ENCODE measurements at places on chromosomes 13 and 19.

DNA sequence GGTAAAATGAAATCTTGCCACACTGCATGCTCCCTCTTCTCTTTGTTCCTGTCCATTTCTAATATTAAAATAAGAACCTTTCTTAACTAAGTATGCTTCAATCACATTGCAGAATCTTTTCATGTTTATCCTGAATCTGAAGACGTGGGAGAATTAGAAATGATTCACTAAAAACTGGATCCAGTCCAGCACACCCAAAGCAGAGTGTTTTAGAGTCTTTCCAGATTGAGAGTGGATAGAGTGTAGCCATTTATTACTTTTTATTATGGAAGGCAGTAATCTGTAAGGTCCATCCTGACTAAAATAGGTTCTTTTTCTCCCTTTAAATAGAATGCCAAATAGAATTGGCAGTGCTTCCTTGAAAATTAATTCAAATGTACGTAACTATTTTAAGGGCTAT is 453.5 kb downstream of the TDRD3 start:
- DNase-seq: no peak

GRCh38 chr19:10105509-10106099 is 558 bp upstream of the PPAN start:
- DNase-seq: no peak

DNA sequence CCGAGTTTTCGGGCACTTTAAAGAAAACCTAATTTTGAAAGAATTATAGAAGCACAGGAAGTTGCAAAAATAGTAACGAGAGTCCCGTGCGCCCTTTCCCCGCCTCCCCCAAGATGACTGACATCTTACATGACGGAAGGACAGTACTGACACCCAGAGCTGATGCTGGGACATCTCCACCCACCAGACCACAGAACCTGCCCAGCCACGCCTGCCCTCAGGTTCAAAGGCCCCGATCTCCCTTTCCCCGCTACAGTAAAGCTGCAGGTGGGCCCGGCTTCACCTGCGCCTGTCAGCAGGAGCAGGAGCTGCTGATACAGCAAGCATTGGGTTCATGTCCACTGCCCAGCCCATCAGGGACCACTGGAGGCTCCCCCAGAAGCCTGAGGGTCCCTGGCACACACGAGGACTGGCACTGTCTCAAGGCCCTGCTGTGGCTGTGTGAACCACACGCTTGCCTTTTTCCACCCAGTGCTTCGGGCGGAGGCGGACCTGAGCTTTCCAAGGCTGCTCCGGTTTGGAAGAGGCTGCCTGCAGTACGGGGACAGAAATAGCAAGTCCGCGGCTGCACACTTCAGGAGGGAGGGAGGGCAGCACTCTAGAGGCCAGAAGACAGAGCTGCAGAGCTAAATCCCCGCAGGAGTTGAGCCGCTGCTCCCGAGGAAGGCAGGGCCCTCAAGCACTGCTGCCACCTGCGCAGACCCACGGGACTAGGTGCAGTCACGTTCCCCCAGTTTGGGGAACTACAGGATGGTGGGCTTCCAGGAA is 8.7 kb downstream of the MAP2K2 start:
- DNase-seq: no peak

- DNase-seq: peak; percentile 4
Observed at GRCh38 chr13:77979721-77980385, 61.2 kb upstream of the EDNRB start.

DNA sequence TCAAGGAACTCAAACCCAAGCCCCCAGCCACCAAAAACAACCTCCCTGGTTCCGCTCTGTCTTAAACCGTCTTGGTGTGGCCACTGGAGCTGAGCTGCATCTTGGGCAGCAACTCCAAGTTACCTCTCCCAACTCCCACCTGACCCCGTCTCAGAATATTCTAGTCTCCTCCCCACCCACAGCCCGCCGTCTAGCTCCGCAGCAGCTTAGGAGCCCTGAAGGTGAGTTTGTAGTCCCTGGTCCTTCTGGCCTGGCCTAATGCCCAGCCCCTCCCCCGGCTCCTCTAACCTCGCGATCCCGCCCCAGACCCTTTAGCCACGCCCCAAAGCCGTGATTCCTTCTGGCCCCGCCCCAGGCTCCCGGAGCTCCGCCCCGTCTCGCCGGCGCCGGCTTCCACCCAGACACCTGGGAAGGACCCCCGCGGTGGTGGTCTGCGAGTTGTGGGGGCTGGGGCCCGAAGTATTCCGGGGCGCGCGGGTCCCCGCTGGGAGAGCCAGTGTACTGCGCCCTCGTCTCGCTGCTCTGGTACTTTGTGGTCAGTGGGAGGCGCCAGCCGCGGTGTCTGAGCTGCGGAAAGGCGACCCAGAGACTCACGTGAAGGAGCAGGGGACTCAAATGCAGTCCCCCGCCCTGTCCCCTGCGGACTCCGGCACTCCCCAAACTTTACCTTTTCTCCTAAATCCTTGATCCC is 2.5 kb upstream of the LHB start:
- DNase-seq: peak; percentile 38

GRCh38 chr19:15672580-15673175 is at the start of gene CYP4F12:
TSS of gene CYP4F12 (plus strand) at chr19:15673087. CDS start at chr19:15673530, 443 bp downstream.
- DNase-seq: peak; percentile 7

- DNase-seq: no peak
Observed at GRCh38 chr19:6478815-6479214, 2.8 kb downstream of the DENND1C start.

DNA sequence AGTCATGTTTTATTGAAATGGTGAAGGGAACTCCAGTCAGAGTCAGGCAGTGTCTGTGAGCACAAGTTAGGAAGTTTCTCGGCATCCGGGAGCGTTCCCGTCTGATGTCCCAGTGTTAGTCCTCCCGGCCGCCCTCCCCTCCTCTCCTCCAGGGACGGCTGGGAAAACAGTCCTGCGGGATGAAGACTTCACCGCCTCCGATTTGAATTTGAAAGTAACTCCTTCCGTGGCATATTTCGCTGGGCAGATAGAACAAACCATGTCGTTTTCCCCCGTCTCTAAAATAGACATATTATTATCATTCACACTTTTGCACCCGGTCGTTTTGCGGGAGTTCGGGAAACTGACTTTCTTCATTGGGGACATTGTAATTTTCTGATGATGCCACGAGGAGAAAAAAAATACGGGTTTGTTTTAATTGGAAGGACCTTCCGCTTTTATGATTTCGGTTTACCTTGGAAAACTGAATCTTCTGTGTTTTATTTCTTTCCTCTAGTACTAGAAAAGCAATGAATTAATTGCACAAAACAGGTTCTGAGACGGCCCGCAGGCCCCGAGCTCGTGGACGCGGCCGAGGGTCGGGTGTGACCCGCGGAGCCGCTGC is 76.6 kb downstream of the ZIC5 start:
- no peak for DNase-seq

GRCh38 chr13:65606622-65607021 is 1623.5 kb downstream of the PCDH9 start:
- DNase-seq: no peak

DNA sequence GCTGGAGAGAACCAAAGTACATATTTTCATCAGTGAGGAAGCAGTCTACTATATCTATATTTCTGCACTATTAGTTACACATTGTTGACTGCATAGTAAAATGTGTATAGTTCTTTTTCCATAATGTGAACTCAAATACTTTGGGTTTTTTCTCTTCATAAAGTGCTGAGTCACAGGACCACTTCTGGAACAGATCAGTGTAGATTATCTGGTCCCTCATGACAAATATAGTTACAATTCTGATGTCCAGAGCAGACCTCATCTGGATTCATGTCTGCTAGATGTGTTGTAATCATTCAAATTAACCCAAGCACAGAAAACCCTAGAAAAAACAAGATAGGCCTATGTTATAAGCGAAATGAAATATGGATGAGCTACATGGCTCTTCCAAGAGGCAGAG is 171.4 kb downstream of the SUCLA2 start:
- no peak for DNase-seq

GRCh38 chr13:96003304-96003703 is 49.9 kb downstream of the UGGT2 start:
- DNase-seq: no peak

GRCh38 chr19:39237200-39238184 is 7.3 kb downstream of the IFNL3 start:
- no peak for DNase-seq

DNA sequence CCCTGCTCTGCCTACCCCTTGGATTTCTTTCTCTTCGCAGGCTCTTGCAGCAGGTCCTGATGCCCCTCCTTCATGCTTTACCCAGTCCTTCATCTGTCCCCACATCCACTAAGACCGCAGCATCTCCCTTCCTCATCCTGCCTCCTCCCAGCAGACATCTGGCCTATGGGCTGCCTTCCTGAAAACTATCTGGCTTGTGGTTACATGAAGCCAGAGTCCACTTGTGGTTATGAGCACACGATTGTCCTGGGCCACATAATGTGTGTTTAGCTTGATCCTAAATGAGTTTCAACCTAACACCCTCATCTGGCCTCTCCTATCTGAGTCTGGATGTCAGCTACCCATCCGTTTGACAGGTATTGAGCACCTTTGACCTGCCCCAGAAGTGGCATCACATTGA is 5.5 kb upstream of the ZNF175 start:
- no peak for DNase-seq

DNA sequence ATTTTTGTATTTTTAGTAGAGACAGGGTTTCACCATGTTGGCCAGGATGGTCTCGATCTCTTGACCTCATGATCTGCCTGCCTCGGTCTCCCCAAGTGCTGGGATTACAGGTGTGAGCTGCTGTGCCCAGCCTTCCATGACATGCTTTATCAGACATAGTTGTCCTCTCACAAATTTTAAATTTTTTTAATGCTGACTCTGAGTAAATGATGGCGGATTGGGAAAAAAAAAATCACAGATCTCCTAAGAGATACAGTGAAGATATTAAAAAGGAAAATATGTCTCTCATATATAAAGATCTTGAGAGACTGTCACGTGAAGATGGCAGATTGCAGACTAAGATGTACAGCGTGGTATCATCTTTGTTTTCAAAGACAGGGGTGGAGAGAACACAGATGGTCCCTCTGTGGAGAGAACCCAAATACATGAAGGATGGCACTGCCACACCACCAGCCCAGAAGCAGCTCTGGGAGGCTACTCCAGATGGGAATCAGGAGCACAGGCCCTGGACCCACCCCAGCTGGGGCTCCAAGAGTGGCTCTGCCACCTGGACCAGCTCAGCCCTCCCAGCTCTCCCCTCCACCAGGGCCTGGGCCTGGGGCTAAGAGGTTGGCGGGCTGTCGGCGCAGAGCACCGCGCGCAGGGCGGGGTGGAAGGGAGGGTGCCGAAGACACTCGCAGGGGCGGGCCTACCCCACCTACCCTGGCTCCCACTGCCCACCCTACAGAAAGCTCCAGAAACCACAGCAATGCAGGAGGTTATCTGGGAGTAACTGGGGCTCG is 20.0 kb upstream of the CCNP start:
- DNase-seq: no peak

DNA sequence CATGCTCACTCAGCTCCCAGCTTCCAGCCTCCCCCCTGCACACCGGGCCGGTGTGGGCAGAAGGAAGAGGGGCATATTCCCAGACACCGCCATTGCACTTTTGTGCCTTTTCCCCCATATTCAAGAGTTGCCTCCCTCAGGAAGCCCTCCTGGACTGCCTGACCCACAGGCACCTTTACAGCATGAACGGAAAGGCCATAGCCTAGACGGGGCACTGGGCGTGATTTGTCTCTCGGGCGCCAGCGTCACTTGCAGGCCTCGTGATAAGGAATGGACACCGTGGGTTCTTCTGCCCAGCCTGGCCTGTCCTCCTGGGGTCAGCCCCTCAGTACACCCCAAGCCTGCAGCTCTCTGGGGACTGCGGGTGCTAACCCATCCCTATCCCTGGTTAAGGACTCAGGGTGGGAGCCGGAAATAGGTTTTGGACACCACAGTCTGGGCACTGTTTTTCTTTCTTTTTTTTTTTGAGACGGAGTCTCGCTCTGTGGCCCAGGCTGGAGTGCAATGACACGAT is 933 bp upstream of the UQCR11 start:
- no peak for DNase-seq

DNA sequence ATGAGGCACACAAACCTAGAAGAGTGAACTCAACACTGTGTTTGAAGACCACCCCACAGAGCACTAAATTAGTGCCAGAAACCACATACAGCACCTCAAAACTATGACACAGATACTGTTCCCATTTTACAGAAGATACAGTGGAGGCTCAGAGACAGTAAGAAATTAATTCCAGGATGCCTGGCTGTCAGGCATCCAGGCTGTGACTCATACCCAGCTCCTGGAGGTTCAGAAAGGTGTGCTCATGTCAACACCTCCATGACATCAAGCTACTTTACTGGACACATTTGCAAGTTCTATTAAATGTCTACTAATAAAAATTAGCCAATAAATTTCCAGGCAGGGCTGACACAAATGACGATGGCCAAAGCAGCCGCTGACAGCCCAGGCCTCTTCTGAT is 176.3 kb downstream of the ABCC4 start:
- no peak for DNase-seq

GRCh38 chr13:20860844-20861243 is 41.7 kb downstream of the XPO4 start:
- DNase-seq: no peak

DNA sequence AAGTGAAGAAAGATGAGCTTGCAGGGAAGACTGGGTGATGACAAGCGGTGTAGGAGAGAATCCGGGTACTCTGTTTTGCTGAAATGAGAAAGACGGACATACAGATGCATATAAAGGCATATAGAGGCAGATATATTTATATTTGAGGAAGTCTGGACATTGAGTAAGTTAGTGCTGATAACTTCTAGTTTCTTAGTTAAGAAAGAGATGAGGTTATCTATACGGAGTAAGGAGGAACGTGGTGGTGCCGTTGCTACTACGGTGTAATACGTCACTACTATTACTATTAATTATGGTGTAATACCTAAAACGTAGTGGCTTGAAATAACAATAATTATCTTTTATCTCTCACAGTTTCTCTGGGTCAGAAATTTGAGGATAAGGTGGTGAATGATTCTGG is 9.8 kb upstream of the CPB2 start:
- no peak for DNase-seq

- DNase-seq: no peak
Observed at GRCh38 chr19:50722201-50723013, 757 bp upstream of the CLEC11A start.

GRCh38 chr19:47021536-47022139 is 2.0 kb downstream of the NPAS1 start:
- no peak for DNase-seq

DNA sequence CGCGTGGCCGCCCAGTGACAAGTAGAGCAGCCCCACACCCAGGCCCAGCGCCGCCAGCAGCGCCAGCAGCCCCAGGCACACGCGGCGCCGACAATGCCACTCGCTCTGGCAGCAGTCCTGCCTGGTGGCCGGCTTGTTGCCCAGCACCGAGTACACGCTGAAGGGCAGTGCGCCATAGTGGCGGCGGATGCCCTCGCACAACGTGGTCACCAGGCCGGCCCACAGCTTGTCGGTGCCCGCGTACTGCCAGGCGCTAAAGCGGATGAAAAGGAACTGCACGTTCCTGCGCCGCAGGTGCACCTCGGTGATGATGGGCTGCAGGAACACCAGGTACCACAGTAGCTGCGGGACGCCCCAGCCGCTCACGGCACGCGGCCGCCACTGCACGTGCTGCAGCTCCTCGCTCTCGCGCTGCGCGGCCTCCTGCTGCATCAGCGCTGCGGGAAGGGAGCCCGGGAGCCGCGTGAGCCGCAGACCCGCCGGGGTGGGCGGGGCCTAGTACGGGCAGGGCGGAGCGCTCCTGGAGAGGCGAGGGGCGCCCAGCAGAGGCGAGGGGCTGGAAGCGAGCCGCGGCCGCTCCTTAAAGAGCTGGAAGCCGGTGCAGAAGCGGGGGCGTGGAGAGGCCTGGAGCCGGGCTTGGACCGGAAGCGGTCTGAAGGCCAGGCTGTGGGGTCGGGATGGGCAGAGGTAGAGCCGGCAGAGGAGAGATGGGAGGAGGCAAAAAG is 7.3 kb downstream of the NKPD1 start:
- DNase-seq: no peak

GRCh38 chr19:20357921-20358320 is 190.9 kb downstream of the ZNF486 start:
- no peak for DNase-seq

GRCh38 chr13:30450066-30450465 is 15.7 kb downstream of the HMGB1 start:
- DNase-seq: no peak

All from foreskin keratinocyte (primary cell).